ENCODE measurements at places on chromosomes 5 and 9.

DNA sequence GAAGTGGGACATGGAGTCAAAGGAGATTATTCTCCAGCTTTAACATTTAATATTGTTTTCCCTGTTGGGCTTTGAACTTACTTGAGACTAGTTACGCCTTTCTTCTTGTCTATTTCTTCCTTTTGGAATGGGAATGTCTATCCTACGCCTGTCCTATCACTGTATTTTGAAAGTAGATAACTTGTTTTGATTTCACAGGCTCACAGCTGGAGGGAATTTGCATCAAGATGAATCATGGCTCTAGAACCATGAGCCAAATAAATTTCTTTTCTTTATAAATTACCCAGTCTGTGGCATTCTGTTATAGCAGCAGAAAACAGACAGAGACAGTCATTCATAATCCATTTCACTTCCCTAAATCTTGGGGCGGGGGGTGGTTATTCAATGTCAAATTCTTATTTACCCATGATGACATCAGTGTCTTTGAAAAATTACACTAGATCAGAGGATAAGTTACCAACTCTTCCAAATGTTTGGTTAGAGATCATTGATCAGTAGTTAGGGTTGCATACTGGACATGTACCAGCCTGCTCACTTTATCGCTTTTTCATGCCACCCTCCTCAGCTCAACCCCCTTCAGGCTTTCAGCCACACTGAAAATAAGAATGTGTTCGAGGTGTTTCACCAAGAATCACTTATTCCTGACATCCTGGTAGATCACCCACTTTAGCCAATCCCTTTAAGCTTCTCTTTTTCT is 419.6 kb upstream of the PIK3R1 start:
- DNase-seq: no peak

- no peak for DNase-seq
These were observed 7.8 kb downstream of the ENG start for GRCh38 chr9:127846443-127847177.

DNA sequence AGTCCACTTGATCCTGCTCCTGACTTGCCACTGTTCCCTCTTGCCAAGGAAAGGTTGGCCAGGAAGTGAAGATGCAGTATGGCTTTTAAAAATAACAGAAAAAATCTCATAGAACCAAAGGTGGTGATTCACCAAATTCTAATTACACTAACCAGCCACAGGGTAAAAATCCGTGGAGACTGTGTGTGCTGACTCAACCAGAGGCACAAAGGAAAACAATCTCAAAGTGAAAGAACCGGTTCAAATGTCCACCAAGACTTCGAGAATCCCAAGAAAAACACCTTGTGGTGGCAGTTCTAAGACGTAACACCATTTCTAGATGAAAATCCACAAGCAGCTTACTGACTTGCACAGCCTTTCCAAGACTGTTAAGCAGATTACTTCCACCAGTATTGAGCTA is 279.1 kb downstream of the TLE1 start:
- no peak for DNase-seq

- no peak for DNase-seq
These were observed 83.2 kb upstream of the IRX4 start for GRCh38 chr5:1965925-1966324.

- DNase-seq: no peak
These were observed 28.9 kb downstream of the FYB1 start for GRCh38 chr5:39190311-39191102.

DNA sequence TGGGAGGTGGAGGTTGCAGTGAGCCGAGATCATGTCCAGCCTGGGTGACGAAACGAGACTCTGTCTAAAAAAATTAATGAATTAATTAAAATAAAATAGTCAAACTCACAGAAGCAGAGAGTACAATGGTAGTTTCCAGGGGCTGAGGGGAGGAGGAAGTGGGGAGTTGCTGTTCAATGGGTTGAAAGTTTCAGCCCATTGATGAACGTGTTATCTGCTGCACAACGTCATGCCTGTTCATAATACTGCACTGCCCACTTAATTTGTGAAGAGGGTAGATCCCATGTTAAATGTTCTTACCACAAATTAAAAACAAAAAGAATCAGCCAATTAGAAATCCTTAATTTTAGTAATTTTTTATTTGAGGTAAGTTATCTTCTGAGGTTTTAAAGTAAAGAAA is 16.4 kb upstream of the RUFY1 start:
- no peak for DNase-seq

All from activated CD8-positive, alpha-beta memory T cell treated with anti-CD3 and anti-CD28 coated beads for 1 hour (primary cell).